Daoy (cell line): ENCODE measurements at places on chromosomes 6 and 20.

- peak; percentile 22 for DNase-seq
Observed at GRCh38 chr20:25389858-25390537, 637 bp downstream of the ABHD12 start.

- DNase-seq: peak; percentile 60
Observed at GRCh38 chr6:17281497-17282481, 628 bp downstream of the RBM24 start.

DNA sequence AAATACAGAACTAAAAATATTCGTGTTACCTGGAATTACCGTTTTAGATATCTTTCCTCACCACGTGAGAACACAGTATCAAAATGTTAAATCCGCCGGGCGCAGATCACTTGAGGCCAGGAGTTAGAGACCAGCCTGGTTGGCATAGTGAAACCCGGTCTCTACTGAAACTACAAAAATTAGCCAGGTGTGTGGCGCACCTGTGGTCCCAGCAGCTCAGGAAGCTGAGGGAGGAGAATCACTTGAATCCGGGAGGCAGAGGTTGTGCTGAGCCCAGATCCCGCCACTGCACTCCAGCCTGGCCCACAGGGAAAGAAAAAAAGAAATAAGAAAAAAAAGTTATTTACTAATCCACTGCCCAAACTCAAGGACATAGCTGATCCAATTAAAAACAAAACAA is 4.8 kb upstream of the DDX43 start:
- DNase-seq: no peak

DNA sequence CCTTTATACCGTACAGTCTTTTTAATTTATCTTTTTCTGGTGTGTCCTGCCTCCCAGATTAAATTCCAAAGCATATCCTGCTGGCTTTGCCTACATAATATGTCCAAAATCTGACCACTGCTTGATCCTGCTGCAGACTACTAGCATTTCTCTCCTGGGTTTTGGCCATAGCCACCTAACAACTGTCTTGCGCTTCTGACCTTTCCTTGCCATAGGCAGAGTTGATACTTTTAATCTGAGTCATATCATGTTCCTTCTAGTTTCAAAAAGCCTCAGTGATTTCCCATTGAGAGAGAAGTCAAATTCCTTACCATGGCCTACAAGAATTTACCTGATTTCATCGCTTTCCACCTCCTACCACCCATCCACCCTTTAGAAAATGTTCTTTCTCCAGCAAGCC is 104.8 kb downstream of the BCKDHB start:
- DNase-seq: no peak

GRCh38 chr20:51271931-51272330 is 249.0 kb upstream of the KCNG1 start:
- no peak for DNase-seq

- DNase-seq: no peak
Observed at GRCh38 chr6:26380256-26380655, 2.7 kb upstream of the BTN2A2 start.

- no peak for DNase-seq
Observed at GRCh38 chr6:87623248-87623647, 33.3 kb downstream of the ORC3 start.

- DNase-seq: no peak
Observed at GRCh38 chr6:135191508-135192255, 10.6 kb downstream of the MYB start.

DNA sequence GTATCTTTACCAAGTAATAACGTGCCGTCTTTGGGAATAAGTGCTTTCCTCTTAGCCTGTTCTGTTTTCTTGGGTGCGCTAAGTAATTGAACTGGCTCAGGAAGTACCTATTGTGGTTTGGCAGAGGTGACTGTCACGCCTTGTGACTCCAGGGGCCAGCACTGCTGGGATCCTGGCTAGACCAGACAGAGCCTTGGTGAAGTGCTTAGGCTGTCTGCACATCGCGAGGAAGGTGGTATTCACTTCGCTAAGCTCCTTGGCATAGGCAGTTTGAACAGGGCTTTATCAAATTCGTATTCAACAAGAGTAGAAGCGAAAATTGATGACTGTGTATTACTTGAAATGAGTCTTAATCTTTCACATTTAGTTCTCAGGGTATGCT is 17.6 kb downstream of the PRDM1 start:
- DNase-seq: peak; percentile 44

DNA sequence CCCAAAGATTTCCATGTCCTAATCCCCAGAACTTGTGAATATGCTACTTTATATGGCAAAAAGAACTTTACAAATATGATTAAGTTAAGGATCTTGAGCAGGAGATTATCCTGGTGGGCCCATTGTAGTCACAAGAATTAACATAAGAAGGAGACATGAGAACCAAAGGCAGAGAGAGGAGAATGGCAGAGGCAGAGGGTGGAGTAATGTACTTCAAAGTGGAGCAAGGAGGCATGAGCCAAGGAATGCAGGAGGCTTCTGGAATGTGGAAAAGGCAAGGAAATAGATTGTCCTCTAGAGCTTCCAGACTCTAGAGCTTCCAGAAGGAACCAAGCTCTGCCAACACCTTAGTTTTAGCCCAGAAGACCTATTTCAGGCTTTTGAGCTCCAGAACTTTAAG is 147.4 kb downstream of the MOXD1 start:
- DNase-seq: no peak

GRCh38 chr6:13400772-13401171 is 72.4 kb upstream of the TBC1D7 start:
- no peak for DNase-seq

- DNase-seq: no peak
Observed at GRCh38 chr6:119184008-119184648, 105.7 kb upstream of the FAM184A start.

DNA sequence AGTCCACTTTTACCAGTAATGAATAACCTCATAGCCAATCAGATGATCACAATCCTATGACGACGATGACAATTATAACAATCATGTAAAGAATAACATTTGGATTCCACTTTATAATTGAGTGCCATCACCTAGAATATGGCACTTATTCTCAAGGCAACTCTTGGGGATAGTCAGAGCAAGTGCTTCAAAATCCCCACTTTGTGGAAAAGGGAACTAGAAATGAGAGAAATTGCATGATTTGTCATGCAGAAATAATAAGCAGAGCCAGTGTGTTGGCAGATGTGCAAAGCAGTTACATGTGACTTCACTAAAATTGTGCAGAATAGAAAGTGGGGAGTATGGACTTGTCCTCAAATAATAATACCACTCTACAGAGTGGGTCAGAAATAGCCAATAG is 41.3 kb downstream of the FRK start:
- DNase-seq: no peak

- no peak for DNase-seq
Observed at GRCh38 chr20:64159286-64159680, 5.0 kb upstream of the MYT1 start.

DNA sequence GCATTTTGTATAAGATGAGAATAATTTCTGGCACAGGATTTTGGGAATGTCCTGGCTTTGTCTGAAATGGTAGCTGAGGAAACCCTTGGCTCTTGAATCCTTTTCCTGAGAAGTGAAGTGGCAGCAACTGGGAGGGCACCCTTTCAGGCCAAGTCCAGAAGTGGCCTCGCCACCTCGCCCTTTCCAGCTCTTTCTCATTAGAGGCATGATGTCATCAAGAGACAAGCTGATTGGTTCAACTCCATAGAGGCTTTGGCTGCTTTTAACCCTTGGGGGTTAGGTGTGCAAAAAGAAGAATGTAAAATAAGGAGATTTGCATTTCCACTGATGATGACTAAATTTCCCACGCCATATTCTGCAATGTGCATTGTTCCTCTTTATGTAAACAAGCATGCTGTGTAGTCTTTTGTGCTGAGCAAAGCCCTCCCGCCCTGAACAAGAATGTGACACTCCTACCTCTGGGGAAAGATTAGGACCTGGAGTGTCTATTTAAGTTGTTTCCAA is 116.5 kb downstream of the TCP11 start:
- DNase-seq: peak; percentile 66

- DNase-seq: no peak
Observed at GRCh38 chr6:16754876-16755275, 6.4 kb downstream of the ATXN1 start.

DNA sequence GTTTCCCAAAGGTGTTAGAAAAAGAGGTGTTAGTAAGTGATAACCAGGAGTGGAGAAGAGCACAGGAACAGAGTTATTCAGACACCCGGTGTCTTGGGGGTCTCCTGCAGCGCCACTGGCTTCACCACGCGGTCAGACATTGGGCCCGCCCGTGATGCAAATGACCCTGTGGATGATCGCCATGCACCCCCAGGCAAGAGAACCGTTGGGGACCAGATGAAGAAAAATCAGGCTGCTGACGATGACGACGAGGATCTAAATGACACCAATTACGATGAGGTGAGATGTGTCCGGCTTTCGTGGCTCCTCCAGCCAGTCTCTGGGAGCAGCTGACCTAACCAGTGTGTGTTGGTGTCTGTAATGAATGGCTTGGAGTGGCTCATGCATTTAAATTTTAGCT is 2.0 kb downstream of the PRPF6 start:
- no peak for DNase-seq

DNA sequence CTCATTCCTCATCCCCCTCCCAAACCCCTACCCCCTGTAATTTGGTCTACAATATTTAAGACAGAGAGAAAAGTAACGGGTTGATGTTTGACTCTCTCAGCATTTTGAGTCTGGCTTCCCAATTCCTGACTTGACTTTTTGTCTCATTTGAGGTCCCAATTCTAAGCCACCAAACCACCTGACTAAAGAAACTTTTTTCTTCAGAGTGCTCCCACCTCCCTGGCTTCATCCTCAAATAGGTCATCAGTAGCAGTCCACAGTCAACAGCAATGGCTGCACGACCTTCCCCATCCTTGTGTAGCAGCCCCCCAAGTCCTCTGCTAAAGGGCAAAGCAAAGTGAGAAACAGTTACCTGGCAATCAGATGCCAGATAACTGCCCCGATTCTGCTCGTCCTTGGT is 1.8 kb downstream of the PLEKHG1 start:
- no peak for DNase-seq

- DNase-seq: no peak
Observed at GRCh38 chr20:49285813-49286494, 8.1 kb upstream of the ZNFX1 start.

DNA sequence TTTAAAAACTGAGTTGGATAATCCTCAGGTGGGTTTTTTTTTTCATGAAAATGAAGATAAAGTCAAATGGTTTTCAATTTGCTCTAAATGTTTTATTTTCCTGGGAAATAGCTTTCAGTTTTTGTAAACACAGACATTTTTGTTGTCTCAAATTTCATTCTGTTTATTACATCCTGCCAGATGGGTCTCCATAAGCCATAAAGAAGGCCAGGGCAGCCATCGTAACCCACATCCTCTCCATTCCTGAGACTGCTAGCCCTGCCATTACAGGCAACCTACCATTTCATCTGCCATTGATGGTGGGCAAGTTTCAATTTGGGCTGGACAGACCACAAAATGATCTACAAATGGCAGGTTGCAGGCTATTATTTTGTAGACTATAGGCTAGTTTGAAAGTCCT is 60.8 kb downstream of the BTBD3 start:
- DNase-seq: no peak

- DNase-seq: no peak
Observed at GRCh38 chr20:44334306-44334705, 2.5 kb upstream of the R3HDML start.

DNA sequence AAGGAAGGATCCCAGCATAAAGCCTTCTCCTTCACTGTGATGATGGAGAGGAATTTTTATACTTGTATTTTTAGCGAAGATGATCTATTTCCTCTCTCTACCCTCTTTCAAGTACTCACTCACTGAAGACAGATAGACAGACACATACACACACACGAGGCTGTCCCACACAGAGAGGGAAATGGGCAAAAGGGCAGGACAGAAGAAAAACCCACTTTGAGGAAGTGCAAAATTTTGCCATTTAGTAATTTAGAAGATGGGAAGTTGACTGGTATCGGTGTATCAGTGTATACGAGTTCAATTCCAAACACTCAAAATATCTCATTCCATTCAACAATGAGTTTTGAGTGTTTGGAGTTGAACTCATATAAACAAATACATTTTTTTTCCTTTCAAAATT is 30.9 kb downstream of the HEBP2 start:
- DNase-seq: no peak

DNA sequence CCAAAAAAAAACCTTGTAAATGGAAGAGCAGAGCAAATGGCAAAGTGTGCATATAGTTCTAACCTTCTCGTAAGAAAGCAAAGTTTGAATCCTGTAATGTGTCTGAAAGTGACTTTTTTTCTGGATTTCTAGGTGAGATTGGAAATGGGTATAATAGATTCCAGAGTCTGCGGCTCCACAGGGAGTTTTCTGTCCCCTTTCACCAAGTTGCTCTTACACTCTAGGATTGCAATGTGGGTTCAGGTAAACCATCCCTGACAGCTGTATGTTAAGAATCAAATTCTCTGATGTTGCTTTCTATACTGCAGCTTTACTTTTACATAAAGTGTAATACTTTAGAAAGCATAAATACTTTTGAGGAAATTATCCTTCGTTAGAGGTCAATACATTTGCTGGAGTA is 260.1 kb downstream of the PRL start:
- no peak for DNase-seq

GRCh38 chr6:89037141-89037900 is 43.2 kb upstream of the PNRC1 start:
- DNase-seq: no peak

- DNase-seq: no peak
Observed at GRCh38 chr6:39239527-39240154, 10.4 kb upstream of the KCNK5 start.

- DNase-seq: no peak
Observed at GRCh38 chr6:36430351-36430750, 12.3 kb downstream of the PXT1 start.

DNA sequence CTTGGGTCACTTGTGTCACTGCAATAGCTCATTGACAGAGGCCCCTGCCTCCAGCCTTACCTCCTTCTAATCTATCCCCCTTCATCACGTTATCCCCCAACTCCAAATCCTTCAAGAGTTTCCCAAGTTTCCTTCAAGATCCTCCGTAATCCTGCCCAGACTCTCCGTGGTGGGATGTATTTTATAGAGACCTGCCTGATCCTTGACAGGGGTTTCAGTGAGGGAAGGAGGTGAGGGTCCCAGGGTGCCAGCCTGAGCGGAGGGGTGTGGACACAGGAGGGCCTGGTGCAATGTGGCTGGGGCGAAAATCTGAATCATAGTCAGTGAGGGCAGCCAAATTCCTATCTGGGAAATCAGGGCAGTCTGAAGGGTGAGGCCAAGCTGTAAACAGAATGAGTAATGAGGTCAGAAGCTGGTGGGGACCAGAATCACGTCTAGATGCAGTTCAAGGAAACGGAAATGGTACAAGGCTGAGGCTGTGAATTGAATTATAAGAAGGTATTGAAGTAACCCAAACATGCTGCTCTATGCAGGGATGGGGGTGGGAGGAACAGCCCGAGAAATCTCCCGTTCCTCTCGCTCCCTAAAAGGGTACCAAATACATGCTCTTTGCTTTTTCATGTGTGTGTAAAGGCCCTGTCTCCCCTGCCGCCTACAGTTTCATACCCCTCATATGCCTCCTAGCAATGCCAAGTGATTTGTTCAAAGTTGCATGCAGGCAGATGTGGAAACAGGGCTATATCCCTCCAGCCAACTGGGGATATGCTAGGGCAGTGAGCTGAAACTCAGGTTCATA is 35.4 kb upstream of the PIM1 start:
- DNase-seq: peak; percentile 98

DNA sequence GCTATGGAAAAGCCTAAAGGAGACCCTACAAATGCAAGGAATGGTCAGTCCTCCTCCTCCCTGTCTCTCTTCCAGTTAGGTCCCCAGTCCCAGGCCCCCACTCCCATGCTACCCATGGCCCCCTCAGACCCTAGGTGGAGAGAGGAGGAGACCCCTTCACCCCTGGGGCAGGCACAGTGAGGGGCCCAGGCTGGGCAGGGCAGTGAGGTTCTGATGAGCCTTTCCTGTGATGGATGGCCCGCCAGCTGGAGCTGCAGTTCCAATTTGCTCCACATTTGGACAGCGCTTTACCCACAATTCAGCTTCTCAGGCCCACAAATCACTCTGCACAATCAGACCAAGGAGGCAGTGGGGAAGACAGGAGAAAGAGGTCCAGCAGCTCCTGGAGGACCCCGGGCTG is 37.3 kb upstream of the MLN start:
- DNase-seq: no peak
